ENCODE measurements at places on chromosomes 5 and 9.

DNA sequence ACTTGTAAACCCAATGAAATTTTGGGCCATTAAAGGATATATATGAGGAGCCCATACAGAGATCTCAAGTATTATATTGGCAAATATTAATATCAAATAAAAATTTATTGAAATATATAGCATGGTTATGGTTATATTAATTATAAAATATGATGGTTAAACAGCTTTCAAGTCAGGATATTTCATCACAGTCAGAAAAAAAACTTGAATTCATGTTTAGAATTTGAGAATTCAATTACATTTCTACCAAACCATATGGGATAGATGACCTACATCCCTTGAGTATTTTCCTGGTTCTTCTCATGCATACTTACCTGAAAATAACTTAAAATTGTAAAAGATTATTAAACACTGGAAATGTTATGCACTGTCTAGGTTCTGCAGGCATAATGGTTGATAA is 956.1 kb upstream of the EDIL3 start:
- DNase-seq = no peak

- DNase-seq = peak; percentile 18
Measured at GRCh38 chr5:142977363-142978051, 207.3 kb downstream of the ARHGAP26 start.

GRCh38 chr5:14405267-14405666 is 176.3 kb upstream of the OTULINL start:
- no peak for DNase-seq

- DNase-seq = no peak
Measured at GRCh38 chr5:111173476-111173875, 50.7 kb upstream of the CAMK4 start.

GRCh38 chr9:132589148-132590036 is 7.0 kb downstream of the BARHL1 start:
- DNase-seq = no peak

DNA sequence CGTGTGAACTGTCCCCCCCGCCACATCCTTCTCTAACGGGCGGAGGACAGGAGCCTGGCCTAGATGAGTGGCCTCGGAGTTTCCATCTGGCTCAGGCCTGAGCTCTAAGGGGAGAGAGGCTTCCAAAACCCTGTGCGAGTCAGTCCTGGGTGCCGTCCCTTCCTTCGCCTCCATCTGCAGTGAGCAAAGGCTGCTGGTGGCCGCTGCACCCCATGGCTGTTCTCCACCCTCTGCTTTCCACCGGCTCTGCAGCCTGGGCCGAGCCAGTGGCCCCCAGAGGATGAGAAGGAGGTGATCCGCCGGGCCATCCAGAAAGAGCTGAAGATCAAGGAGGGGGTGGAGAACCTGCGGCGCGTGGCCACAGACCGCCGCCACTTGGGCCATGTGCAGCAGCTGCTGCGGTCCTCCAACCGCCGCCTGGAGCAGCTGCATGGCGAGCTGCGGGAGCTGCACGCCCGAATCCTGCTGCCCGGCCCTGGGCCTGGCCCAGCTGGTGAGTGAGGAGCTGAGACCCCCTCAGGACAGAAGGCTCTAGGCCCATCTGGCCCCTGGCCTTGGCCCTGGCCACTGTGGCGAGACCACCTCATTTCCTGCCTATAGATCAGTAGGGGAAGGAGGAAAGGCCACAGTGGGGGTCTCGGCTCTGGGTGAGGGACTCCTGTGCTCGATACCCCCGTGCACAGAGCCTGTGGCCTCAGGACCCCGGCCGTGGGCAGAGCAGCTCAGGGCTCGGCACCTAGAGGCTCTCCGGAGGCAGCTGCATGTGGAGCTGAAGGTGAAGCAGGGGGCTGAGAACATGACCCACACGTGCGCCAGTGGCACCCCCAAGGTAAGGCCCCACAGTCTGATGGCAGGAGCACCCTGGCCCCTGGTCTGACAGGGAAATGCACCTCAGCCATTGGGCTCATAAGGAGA is 3.0 kb downstream of the PKN3 start:
- DNase-seq = no peak

DNA sequence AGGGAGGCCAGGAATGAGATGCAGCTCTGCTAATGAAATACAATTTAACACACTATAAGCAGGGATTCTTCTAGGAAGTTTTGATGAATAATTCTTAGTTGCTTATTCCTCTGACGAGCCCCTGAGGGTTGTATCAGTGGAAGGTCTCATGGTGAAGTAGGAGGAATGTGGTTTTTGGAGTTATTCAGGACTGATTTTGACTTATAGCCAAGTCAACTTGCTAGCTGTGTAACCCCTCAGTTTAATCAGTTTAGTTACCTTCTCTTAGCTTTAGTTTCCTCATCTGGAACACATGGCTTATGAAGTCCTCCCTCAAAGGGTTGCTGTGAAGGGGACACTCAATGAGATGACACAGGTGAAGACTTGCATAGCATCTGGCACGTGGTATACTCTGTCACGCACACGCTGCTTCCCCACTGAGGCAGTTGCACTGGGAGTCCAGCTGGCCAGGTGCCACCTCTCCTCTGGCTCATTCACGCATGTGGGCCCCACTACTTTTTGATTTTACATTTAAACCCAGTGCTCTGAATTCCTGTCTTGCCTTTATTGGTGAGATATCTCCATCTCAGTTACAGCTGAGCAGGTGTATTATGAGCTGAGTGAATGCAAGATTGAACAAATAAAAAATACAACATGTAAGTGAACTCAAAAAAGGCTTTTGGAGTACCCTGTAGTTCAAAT is 415.0 kb downstream of the ARHGEF28 start:
- no peak for DNase-seq

- DNase-seq = no peak
Measured at GRCh38 chr5:58922461-58923171, 339.7 kb downstream of the RAB3C start.

DNA sequence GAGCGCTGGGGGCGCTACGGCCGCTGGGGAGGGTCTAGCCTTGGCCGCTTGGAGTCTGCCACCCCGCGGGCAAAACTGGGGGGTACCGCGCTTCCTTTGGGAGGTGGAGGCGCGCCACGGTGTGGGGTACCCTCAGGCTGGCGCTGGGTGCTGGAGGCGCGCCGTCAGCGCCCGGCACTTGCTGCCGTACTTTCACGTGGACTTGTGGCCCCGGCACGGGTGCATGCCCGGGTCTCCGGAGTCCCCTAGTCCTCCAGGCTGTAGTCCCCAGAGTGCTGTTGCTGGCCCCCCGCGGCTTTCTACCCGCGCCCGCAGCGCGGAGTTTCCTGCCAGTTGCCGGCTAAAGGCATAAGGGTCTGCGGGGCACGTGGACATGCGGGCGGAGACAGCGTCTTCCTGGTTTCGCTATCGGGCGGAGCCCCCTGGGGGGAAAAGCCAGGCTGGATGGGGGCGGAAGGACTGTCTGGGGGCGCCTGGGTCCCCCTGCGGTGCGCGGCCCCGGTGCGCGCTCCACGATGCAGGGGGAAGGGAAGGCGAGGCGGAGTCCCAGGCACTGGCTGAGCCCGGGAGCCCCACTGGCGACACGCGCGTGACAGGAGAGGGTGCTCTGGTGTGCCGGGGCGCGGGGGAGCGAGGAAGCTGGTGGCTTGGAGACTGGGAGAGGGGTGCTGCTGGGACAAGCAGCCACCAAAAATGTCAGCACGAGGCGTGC is 666 bp downstream of the PPARGC1B start:
- peak; percentile 43 for DNase-seq
